Occipital lobe (tissue), 3 donors: ENCODE measurements at places on chromosomes 5 and 9. TPM values are rescaled to one million over a fixed set of nuclear protein-coding genes. Genes with fewer than 3 reads are reported as not detected.

The PPP1R26 gene
- total RNA-seq = 38.5 TPM

The TCF7 gene
- total RNA-seq = not detected

The PCAT7 gene
- not detected for total RNA-seq

The SPARC gene
- total RNA-seq = 90.8 TPM

The UGCG gene
- 108 TPM for total RNA-seq

The CCIN gene
- total RNA-seq = not detected

The SH3GL2 gene
- total RNA-seq = 52.3 TPM

The C9orf152 gene
- not detected for total RNA-seq

The CCNJL gene
- 0.78 TPM for total RNA-seq

The PLCXD3 gene
- 6.4 TPM for total RNA-seq

The BNIP1 gene
- 15.6 TPM for total RNA-seq

The ECPAS gene
- 91.2 TPM for total RNA-seq
